ENCODE measurements at places on chromosomes 12 and 14.
A peak's percentile ranks its signal among the peaks of the same experiment; 100 is the strongest.

- no peak for DNase-seq
Observed at GRCh38 chr12:31326736-31327659, 1.0 kb upstream of the SINHCAF start.

DNA sequence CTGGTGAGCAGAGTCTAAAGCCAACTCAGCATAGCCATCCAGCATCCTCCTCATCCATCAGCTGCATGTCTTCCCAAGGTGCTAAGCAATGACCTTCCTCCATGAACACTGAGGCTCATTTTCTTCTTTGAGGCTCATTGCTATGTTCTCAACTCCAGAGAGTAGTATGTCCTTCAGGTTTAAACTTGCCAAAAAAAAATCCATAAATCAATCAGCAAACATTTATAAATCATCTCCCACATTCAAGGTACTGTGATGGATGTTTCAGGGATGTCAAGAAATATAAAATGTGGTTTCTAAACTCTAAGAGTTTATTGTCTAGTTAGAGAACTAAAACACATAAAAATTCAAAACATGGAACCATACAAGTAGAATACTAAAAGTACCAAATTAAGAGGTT is 29.8 kb upstream of the MDM1 start:
- DNase-seq: no peak

GRCh38 chr14:54719406-54719805 is 152.5 kb downstream of the SAMD4A start:
- DNase-seq: no peak

DNA sequence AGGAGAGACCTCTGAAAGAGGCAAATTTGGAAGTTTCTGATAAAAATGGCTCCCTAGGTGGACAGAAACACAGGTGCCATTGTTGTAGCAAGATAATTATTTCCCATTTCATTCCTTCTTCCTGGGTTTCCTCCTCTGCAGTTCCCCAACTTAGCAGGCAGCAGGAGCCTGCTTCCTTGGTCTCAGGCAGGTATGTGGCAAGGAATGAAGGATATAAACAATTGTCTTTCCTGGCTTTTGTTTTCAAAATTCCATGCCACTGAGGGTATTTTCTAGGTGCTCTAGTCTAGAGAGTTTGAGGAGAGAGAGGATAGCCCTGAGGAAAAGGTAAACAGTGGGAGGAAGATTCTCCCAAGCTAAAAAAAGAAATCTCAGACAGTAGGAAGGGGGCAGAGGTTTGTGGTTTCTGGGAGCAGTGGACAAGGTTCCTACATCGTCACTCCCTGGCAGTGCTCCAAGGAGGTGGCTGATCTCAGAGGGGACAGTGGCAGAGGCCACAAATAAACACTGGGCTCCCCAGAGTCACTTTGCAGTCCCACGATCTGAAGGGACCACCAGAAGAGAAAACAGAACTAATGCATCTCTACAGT is 82.6 kb upstream of the IGF1 start:
- no peak for DNase-seq

DNA sequence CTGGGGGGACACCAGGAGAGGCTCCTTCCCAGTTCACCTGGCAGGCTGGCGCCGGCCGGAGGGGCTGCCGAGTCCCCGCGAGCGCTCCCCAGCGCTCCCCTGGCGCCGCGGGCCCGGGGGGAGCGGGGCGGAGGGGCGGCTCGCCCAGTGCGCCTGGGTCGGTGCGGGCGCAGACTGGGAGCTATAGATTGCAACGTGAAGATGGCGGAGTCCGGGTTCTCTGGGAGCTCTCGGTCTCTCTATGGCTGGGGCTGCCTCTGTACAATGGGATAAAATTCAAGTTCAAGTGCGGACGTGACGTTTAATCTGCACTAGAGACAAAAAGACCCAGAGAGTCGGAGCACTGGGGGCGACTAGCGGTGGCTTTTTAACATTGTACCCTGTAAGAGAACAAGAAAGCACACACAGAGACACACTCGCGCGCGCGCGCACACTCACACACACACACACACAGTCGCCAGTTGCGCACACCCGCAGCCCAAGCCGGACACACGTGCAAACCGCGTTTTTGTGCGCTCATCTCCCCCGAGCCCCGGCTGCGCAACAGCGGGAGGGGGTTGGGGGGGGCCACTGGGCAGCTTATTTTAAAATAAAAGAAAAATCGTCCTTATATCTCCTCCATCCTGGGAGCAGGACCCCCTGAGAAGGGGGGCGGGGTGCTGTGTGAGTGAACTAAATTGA is at the start of gene BCL11B:
Gene BCL11B, minus strand, starts transcription at position 247 of the 681 bp plus-strand sequence. CDS start 979 bp downstream, outside the sequence.
- DNase-seq: no peak

DNA sequence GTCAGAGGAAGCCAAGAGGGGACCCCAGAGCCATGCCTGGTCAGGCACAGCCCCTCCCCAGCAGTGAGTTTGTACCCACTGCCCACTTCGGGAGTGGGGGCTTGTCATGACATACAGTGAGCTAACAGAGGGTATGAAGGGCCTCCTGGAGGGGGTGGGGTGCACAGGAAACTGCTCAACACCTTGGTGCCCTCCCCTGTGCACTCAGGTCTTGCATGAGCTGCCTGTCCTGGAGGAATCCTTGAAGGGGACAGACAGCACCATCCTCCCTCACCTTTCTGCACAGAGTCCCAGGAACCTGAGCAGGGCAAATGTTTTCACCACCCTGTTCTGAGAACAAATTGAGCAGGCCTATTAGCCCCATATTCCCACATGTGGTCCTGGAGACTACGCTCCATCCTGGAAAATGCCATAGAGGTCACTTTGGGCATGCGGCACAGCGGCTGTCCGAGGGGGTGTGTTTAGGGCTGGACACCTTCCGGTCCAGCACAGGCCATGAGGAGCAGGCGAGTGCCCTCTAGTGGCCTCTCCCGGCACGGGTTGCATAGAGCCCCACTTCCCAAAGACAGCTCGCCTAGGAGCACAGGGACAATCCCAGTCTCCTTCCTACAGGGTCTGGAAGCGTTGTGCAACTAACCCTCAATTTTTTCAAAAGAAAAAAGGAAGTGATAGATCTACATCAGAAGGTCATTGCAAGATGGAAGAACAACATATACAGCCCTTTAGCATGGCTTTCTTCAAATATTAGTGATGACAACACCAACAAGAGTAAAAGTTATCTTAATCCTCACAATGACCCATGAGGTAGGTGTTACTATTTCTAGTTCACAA is 31.9 kb upstream of the ZFP36L1 start:
- peak; percentile 59 for DNase-seq

DNA sequence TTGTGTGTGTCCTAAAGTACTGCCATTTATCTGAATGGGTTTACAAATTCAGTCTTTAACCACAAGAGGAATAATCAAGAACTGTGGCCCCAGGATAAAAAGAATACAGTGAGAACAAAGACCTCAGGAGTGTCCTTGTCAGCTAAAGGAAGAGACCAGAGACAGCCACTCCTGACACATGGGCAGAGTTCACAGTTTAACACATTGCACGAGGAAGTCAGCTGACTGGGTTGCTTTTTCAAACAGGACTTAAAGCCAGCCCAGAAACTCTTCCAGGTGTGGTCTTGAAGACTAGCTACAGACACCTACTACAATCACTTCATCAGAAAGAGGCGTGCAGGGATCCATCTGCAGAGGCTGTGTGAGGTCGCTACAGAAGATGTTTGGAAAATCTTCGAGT is 42.8 kb downstream of the GNS start:
- no peak for DNase-seq
